ENCODE measurements at places on chromosomes 2 and 18.
A peak's percentile ranks its signal among the peaks of the same experiment; 100 is the strongest.

DNA sequence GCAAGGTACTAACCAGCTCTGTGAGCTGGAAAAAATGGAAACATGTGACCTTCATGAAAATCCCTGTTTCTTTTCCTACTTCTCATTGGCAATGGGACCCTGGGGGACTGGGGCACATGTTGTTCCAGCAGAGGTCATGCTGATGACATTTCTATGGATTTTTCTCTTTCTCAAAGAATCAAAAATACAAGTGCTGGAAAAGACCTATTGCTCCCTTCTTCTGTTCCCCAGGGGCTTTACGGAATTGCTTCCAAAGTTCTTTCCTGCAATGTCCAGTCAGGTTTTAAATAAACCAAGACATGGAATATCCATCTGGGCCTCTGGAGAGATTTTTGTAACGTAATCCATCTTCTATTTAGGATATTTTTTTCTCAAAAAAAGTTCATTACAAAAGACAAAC, 1006.1 kb upstream of the CELF4 start:
- DNase-seq = no peak

GRCh38 chr2:99806758-99807157, 316.9 kb upstream of the REV1 start:
- DNase-seq = peak; percentile 38

- peak; percentile 19 for DNase-seq
Observed at GRCh38 chr18:60146220-60146960, 226.2 kb downstream of the MC4R start.

GRCh38 chr18:54948350-54948837, 10.9 kb downstream of the CCDC68 start:
- DNase-seq = no peak

- no peak for DNase-seq
Observed at GRCh38 chr18:35027206-35027605, 14.0 kb upstream of the MAPRE2 start.

- DNase-seq = no peak
Observed at GRCh38 chr2:106570316-106570715, 83.2 kb downstream of the CD8B2 start.

GRCh38 chr18:10270151-10270571, 184.3 kb upstream of the APCDD1 start:
- DNase-seq = peak; percentile 27

GRCh38 chr2:237134321-237135230, 48.9 kb downstream of the COPS8 start:
- no peak for DNase-seq

Data from AG20443 (cell line).